ENCODE measurements at places on chromosomes 16 and 17.

GRCh38 chr16:31696968-31697743 lies 169.5 kb downstream of the AHSP start:
- no peak for DNase-seq

- no peak for DNase-seq
Measured at GRCh38 chr16:85555719-85556455, 57.2 kb upstream of the GSE1 start.

GRCh38 chr17:50518384-50519023 lies 10.3 kb downstream of the MYCBPAP start:
- DNase-seq = no peak

- no peak for DNase-seq
Measured at GRCh38 chr16:81261049-81261648, 22.7 kb downstream of the BCO1 start.

DNA sequence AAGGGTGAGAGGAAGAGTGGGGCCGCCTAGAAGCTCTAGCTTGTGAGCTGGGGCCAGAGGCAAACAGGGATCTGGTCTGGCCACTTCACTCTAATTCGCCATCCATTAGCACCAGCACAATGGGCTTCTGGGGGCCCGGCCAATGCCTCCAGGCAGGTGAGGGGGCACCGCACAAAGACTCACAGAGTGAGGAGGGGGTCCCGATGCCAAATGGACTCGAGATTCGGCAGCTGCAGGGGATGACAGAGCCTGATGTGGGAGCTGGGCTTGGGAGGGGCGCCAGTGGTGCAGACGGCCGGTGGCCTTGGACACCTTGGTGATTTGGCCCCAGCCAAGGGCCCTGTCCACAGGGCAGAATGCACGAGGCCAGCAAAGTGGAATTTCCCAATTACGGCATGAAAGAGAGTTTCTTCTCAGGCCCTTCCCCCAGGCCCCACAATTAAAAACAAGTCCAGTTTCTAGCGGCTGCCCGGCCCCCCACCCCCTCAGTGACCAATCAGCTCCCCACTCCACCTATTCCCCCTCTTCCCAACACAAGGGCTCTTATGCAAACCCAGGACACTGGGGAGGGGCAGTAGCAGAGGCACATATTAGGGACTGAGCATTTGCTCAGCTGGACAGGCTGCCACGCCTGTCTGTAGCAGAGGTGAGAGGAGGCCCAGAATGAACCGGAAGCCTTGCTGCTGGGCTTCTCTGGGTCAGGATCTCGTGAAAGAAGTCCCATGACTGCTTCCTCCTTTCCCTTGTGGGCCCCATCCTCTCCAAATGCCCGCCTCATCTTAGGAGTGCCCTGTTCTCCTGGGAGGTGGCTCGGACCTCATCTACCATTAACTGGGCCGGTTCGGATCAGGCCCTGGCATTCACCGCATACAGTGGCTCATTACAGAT lies 39.4 kb upstream of the MTSS2 start:
- peak; percentile 67 for DNase-seq

- no peak for DNase-seq
Measured at GRCh38 chr16:67169011-67169451, 1.3 kb upstream of the NOL3 start.

GRCh38 chr17:8126491-8127066 lies 2.7 kb upstream of the HES7 start:
- DNase-seq = peak; percentile 62

All from femur (tissue), 1 donor.